Left renal pelvis (tissue), 4 donors: ENCODE measurements at places on chromosomes 3 and 15.

DNA sequence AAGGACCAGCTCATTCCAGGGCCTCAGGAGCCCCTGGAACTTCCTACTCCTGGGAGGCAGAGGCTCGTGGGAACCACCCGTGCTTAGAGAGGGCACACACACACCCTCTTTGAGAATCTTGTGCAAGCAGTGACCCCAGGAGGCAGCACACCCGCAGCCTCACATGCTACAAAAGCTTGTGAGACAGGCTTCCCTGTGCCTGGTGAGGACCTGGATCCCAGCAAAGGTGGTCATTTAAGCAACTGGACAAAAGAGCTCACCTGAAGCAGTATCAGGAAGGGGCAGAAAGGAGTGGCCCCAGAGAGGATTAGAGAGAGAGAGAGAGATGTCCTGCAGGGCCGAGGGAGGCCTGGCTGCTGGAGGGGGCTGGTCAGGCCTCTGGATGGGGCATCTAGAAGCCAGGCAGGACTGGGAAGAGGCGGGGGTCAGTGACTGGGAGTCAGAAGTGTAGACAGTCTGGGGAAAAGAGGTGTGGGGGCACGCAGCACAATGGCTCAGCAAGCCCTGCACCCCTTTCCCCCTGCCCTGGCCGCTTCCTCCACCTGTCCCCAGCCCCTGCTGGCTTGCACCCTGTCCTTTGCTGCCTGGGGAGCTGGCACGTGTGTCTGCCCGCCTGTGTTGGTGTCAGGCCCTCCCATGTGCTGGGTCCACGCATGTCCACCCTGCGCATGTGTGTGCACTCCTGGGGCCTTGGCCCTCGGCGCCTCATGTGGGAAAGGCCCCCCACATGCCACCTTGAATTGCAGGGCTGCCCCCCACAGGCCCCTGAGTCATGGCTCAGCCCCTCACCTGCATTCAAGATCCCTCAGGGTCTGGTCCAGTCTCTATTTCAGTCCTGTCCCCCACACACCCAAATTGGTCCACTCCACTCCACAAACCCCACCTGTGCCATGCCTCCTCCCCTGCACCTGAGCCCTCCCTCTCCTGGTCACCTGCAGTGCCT is 36.9 kb downstream of the TSPAN3 start:
- no peak for DNase-seq

DNA sequence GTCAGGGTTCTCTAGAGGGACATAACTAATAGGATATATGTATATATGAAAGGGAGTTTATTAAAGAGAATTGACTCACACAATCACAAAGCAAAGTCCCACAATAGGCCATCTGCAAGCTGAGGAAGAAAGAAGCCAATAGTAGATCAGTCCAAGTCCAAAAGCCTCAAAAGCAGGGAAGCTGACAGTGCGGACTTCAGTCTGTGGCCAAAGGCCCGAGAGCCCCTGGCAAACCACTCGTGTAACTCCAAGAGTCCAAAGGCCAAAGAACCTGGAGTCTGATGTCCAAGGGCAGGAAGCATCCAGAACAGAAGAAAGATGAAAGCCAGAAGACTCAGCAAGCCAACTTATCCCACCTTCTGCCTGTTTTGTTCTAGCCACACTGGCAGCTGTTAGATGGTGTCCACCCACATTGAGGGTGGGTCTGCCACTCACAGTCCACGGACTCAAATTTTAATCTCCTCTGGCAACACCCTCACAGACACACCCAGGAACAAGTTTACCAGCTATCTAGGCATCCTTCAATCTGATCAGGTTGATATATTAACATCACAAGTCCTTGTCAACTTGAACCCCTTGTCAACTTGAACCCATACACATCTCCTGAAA is 54.2 kb upstream of the ACAD9 start:
- DNase-seq = no peak

- no peak for DNase-seq
Observed at GRCh38 chr3:98921957-98922356, 20.5 kb upstream of the DCBLD2 start.

- no peak for DNase-seq
Observed at GRCh38 chr3:1139071-1139470, 46.2 kb downstream of the CNTN6 start.

- no peak for DNase-seq
Observed at GRCh38 chr3:186461141-186461540, 83.0 kb downstream of the CRYGS start.

- DNase-seq = no peak
Observed at GRCh38 chr3:116096631-116097030, 348.7 kb downstream of the LSAMP start.

GRCh38 chr15:78726870-78727551 is 84.3 kb downstream of the ADAMTS7 start:
- DNase-seq = no peak

- DNase-seq = no peak
Observed at GRCh38 chr3:48594417-48595049, 596 bp downstream of the COL7A1 start.

GRCh38 chr3:41053220-41053619 is 146.1 kb upstream of the CTNNB1 start:
- no peak for DNase-seq

DNA sequence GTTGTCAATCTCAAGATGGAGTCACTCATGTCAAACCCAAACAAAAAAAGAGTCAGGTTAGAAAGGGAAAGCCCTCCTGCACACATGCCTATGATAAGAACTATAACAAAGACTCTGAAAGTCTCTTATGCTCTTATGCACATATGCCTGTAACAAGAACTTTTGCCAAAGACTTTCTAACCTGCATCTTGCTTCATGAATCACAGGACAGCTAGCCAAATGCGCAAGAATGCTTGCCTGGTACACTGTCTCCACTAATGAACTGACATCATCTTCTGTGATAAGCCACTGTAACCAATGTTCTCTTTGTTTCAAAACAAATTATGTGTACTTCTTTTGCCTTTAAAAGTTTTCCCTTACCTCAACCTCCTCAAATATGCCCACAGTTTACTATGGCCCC is 18.2 kb upstream of the EHHADH start:
- DNase-seq = no peak

DNA sequence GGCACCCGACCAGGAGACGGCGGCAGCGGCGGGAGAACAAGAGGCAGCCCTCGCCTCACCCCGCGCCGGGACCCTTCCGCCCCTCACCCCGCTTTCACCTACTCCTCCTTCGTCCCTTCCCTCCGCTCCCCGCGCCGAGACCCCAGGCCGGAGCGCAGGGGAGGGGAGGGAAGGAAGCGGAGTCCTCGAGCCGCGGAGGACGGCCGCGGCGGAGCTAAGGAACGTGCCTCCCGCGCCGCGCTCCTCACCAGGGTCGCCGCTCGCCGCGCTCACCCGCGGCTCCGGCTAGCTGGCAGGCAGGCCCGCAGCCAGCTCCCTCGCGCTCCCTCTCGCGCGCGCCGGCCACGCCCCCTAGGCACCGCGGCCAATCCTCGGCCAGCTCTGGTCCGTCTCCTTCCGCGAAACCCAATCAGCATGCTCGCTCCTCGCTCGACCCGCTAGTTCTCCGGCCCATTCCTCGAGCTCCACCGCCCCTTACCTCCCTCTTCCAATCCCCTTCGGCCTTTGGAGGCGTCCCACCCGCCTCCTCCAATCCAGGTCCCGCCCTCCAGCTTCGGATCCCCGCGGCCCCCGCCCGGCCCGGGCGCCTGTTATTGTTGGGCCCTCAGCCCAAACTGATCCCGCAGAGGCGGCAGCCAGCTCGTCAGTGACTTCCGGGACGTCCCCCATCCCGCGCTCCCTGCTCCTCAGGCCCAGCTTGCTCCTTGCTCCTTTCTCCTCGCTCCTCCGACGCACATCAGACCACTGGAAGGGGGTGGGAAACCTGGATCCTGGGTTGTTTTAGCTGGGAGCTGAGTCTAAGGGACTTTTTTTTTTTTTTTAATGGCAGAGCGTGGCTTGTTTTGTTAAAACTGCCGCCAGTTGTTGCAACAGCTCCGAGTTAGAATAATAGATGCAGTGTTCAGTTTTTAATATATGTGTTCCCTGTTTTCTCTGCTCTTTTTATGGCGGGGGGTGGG is at the start of gene DCBLD2:
Gene DCBLD2 (minus strand): TSS at position 304 of the 959 bp plus-strand sequence. CDS start 369 bp downstream, outside the sequence.
- peak; percentile 96 for DNase-seq

- no peak for DNase-seq
Observed at GRCh38 chr3:171775943-171776342, 34.3 kb downstream of the PLD1 start.

- DNase-seq = no peak
Observed at GRCh38 chr3:193870376-193871219, 265.4 kb upstream of the HES1 start.

- DNase-seq = no peak
Observed at GRCh38 chr3:194404365-194405140, 5.5 kb upstream of the GP5 start.

GRCh38 chr3:129239991-129240390 is 9.4 kb upstream of the COPG1 start:
- DNase-seq = no peak

DNA sequence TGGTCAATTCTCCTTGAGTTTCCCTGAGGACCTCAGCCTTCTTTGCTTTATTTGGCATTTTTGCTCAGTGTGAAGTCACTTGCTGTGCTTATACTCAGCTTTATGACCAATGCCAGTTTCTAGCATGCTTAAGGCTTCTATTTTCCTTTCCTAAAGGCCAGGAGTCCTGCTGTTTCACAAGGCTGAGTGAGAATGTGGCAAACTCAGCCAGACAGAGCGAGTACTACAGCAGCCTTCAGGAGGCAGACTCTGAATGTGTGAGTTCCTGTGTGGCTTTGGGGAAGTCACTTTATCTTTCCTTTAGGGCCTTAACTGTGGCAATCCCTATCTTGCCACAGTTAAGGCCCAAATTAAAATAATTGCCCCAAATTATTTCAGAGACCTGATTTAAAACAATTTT is 213.2 kb upstream of the MRPL3 start:
- no peak for DNase-seq

DNA sequence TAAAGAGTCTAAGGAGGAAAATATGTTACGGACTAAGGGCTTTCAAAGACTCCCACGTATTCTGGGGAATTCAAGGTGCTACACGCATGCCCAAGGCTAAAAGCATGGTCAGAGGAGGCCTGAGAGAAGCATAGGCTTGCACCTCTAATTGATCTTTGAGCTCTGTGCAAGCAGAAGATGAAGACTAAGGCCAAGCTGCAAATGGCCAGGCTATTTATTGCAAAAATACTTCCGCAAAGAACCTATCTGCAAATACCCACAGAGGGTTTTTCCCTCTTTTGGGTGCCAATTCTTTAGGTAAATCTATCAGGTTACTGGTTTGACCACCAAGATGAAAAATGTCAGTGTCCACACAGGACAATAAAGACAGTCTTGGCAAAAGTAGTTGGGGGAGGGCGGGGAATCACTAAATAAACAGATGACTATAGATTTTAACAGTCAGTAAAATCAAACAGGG is 119.5 kb downstream of the STAG1 start:
- DNase-seq = no peak

GRCh38 chr3:69309814-69310213 is 76.1 kb downstream of the FRMD4B start:
- no peak for DNase-seq

DNA sequence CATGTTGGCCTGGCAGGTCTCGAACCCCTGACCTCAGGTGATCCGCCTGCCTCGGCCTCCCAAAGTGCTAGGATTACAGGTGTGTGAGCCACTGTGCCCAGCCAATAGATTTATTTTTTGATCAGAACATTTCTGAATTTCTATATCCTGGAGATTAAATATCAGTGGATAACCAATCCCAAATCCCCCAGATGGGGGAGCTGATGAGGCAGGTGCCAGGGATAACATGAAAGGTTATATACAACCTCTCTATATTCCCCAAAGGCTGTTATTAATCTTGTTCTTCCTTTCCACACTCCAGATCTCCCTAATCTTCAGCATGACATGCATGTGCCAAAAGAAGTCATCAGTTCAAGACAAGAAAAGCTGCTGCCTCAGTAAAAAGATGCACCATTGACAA is 112.3 kb downstream of the WDR76 start:
- DNase-seq = no peak

- no peak for DNase-seq
Observed at GRCh38 chr15:26132811-26133210, 269.7 kb upstream of the ATP10A start.

DNA sequence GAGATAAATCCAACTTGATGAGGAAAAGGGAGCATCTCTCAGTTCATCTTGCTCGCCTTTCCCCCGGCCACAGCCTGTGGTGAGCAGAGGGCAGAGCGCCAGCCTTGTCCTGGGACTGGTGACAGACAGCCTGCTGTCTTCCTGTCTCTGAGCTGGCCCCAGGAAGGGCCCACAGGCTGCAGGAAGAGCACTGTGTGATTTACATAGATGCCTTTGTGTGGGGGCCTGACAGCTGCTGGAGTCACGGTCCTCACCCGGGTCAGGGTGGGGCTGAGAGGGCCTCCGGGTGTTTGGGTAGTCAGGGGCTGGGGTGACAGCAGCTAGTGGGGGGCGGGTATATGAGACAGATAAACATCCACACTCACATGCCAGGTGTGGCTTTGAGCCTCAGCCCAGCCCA is 29.3 kb downstream of the PLA2G4D start:
- no peak for DNase-seq

DNA sequence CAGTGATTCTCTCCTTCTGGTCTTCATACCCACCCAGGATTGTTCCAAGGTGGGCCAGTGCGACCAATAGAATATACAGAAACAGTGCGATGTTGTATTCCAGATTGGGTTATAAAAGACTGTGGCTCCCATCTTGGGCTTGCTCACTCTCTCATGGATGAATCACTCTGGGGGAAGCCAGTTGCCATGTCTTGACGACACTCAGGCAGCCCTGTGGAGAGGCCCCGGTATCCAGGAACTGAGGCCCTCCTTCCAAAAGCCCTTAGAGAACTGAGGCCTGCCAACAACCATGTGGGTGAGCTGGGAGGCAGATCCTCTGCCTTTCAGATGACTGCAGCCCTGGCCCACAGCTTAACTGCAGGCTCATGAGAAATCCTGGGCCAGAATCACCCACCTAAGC is 57.2 kb downstream of the SH3GL3 start:
- no peak for DNase-seq

DNA sequence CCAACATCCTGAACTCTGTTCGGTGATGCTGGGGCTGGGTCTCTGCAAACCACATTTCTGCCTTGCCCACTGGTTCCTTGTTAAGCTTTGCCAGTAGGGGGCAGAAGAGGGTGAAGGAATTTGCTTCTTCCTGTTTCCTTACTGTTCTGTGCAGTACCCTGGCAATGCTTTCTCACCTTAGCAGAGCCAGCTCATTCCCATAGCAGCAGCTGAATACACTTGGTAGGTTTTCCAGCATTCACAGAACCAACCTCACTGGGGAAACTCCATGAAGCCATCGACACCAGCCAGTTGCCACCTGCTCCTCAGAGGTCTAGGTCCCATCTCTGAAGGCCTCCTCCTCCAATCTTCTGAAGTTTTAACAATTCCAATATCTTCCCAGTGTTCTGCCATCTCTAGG is 308.4 kb downstream of the PDCD6IP start:
- DNase-seq = peak; percentile 35

DNA sequence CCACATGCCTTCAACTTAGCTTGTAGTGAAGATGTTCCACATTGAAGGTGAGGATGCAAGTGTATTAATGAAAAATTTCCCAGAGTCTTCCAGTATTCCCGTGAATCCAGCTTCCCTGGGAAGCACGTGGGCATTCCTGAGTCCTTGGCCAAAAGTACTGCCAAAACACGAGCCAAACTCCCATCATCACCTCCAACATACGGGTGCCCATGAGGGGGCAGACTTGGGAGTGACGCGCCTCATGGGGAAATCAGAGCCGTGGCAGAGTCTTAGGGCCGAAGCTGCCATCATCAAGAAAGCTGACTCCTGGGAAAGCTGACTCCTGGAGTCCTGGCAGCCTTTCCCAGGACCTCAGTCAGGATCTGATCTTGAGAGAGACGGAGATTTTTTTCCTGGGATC is 20.1 kb upstream of the TM2D3 start:
- DNase-seq = no peak

GRCh38 chr3:182730675-182731042 is 62.6 kb upstream of the ATP11B start:
- no peak for DNase-seq
